Brain pericyte (primary cell): ENCODE measurements at places on chromosomes 6 and 20.

DNA sequence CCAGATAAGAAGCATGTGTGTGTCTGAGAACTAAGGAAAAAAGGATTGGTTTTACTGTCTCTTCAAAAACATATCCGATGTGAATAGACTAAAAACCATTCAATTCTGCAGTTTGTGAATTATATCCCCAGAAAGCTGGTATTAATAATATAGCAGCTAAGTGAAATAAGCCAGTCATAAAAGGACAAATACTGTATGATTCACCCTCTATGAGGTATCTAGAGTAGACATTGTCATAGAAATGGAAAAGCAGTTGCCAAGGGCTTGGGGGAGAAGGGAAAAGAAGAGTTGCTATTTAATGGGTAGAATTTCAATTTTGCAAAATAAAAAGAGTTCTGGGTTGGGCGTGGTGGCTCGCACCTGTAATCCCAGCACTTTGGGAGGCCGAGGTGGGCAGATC, 137.5 kb downstream of the ATXN1 start:
- no peak for DNase-seq

- no peak for DNase-seq
Measured at GRCh38 chr20:33318096-33318429, 35.0 kb downstream of the BPIFB1 start.

DNA sequence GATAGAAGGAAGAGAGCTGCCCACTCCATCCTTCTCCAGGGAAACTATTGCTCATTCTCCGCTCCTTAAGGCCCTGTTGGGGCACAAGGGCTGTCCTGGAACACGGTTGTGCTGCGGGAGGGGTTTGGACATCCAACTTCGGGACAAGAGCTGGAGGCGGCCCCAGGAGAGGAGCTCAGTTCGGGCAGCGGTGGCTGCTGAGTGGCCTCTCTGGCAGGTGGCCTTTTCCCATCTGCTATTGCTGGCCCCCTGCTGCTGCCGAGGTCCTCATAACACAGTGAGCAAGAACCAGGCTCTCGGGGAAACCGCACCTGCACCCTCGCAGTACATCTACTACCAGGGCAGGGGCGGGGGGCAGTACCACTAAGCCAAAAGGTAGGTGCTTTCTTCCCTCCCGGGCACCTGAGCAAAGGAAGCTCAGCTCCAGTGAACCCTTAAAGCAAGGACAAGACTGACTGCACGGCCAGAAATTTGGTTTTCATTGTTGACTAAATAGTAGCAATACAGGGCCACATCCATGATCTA, 63.7 kb downstream of the PSMG4 start:
- no peak for DNase-seq

GRCh38 chr6:134925800-134926199, 24.1 kb downstream of the ALDH8A1 start:
- DNase-seq = no peak

DNA sequence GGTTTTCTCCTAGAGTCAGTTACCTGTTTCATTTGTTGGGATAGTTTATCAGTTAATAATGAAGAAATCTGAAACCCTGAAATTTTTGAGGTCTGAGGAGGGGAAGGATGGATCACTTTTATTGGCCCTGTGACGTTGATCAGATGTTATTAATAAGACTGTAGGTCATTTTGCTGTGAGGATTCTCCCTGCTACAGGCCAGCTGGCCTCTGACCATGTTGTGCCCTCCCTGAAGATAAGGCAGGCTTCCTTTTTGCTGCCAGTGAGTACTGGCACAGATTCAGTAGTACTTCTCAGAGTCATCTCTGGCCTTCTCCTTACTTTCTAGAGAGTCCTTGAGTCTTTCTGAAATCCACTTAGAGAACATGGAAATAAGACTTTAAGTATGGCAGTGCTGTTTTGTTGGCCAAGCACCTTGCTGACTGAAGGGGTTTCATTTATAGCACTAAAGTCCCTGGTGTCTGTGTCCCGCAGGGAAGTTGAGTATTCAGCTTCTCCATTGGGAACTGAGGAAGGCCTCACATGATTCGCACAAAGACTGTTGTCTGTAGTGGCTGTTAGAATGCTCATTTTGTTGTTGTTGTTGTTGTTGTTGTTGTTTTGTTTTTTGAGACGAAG, 202.6 kb downstream of the DTNBP1 start:
- no peak for DNase-seq

GRCh38 chr6:128822271-128822670, 60.7 kb upstream of the LAMA2 start:
- no peak for DNase-seq

- DNase-seq = no peak
Measured at GRCh38 chr6:20763296-20763695, 229.0 kb downstream of the CDKAL1 start.

DNA sequence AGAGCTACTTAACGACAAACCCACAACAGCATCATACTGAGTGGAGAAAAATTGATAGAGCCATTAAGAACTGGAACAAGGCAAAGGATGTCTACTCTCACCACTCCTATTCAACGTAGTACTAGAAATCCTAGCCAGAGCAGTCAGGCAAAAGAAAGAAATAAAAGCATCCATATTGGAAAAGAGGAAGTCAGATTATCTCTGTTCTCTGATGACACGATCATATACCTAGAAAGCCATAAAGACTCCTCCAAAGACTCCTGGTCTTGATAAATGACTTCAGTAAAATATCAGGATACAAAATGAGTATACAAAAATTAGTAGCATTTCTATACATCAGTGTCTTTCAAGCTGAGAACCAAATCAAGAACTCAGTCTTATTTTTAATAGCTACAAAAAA, 17.0 kb upstream of the FHL5 start:
- DNase-seq = no peak

- DNase-seq = no peak
Measured at GRCh38 chr6:2579241-2579761, 171.4 kb downstream of the MYLK4 start.

DNA sequence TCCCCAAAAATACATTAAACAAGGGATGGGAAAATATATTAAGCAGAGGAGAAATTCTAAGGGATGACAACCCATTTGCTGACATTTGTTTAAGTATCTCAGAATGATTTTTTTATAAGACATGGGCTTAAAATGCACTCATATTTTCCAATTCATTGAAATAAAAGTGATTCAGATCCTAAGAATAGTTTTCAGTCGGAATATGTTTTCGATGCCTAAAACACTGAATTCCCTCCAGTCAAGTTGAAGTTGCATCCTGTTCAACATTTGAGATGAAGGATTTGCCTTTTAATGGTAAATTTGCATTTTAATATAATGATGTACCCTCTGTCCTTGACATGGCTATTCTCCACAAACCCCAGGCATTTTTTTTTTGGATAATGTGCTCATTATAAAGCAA, 79.3 kb downstream of the PTCHD4 start:
- DNase-seq = no peak

GRCh38 chr6:155011809-155012291, 16.7 kb downstream of the TIAM2 start:
- DNase-seq = no peak

DNA sequence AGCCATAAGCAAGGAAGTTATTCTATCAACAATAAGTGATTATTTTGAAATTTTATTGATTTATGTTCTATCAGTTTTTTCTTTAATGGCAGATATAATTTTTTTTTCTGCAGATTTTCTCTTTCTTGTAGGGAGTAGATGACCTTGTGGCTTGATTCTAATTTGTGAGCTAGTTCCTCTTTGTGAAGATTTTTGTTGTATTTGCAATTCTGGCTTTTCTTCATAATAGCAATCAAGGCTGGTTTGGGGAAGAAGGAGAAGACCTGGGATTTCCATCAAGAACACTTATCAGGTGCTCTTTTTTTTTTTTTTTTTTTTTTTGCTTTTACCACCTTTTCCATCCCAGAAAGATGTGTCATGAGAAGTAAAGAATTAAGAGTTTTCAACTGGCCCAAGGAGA, 324.2 kb upstream of the MAN1A1 start:
- no peak for DNase-seq

- no peak for DNase-seq
Measured at GRCh38 chr6:125258651-125259353, 43.0 kb downstream of the HDDC2 start.

- no peak for DNase-seq
Measured at GRCh38 chr6:6885521-6886170, 222.1 kb upstream of the RREB1 start.

DNA sequence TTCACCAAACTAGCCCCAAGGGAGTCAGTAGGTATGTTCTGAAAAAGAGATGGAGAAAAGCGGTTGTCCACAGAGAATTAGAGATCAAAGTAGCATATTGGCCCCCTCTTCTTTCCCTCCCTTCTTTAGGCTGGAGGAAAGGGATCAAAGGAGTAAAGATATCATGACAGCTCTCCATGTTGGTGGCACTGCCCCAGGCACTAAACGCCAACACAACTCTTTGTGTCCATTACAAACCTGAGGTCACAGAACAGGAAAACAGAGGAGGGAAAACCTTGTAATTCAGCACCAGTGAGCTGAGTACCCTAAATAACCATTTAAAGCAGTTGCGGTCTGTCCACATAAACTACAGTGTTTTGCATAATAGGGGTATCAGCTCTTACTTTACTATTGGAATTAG, 113.0 kb upstream of the TFAP2D start:
- no peak for DNase-seq

DNA sequence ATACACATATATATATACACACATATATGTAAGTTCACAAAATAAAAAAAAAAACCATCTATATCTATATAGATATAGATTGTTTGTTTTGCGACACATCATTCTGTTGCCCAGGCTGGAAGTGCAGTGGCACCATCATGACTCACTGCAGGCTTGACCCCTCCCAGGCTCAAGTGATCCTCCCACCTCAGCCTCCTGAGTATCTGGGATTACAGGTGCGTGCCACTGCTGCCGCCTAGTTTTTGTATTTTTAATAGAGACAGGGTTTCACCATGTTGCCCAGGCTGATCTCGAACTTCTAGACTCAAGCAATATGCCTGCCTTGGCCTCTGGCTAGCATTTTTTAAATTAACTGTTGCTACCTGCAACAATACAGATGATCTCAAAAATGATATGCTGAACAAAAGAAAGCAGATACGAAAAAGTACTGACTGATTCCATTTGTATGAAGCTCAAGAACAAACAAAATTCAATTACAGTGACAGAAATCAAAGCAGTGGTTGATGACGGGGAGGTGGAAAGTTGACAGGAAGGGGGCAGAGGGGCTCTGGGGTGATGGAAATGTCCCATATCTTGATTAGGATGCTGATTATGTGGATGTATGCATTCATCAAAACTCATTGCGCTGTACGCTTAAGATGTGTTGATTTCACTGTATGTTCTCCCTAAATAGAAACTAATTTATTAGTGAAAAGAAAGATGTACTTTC, 49.6 kb downstream of the ATXN1 start:
- DNase-seq = no peak

DNA sequence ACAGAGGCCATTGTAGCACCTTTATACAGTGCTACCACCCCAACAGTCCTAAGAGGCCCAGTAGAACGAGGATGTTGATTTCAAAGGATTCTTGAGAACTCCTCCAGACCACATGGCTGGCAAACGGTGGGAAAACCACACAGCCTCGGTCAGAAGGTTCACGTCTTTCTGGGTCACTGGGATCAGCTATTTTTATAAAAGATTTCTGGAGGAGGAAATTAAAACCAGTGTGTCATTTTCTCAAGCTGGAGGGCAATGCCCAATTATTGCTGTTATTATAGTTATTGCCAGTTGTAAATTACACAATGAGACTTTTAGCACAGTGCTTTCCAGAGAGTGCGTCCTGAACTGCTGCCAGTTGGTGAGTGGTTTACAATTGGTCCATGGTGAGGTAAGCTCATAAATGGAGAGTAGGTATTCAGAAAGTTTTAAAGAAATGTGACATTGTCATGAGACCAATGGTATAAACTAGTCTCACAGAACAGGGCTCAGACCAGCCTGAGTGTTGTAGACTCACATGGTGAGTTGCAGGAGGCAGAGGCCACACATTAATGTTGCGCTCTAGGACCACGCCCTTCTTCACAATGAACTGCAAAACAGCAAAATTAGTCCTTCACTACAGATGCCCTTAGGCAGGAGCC, 8.4 kb upstream of the PPP1R14C start:
- no peak for DNase-seq

DNA sequence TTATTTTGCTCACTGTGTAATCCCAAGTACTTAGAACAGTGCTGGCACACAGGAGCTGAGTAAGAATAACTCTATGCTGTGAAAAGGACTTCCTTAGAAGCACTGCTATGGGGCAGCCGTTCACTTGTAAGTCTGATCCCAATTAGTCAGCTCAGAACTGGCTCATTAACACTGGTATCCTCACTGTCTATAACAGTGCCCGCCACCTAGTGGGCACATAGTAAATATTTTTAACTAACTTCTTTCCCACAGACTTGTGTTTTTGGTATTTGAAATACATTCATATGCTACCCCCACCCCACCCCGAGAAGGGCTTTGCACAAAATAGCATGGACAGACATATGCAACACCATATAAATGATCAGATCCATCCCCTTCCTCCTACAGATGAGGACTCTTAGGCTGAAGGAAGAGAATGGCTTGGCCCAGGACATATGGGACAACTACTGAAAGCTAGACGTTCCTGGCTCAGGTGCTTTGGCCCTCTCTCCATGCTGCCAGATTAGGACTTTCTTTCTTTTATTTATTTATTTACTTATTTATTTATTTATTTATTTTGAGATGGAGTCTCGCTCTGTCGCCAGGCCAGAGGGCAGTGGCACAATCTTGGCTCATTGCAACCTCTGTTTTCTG, 47.1 kb downstream of the DST start:
- DNase-seq = no peak

GRCh38 chr6:46505693-46506512, 14.7 kb upstream of the RCAN2 start:
- no peak for DNase-seq

GRCh38 chr6:43974643-43975230, 152.5 kb downstream of the MRPL14 start:
- DNase-seq = no peak

DNA sequence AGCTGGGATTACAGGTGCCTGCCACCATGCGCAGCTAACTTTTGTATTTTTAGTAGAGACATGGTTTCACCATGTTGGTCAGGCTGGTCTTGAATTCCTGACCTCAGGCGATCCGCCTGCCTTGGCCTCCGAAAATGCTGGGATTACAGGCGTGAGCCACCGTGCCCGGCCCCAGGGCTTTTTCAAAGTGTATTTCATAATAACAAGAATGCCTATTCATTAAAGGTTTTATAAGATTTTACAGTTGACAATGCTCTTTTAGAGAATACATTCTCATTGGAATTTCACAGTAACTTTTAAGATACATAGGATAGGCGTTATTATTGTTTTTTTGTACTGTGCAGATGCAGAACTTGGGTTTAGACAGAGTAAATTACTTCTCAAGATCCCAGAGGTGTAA, 52.6 kb upstream of the PTPRK start:
- no peak for DNase-seq

GRCh38 chr20:61433176-61433575, 181.1 kb downstream of the CDH4 start:
- DNase-seq = no peak

DNA sequence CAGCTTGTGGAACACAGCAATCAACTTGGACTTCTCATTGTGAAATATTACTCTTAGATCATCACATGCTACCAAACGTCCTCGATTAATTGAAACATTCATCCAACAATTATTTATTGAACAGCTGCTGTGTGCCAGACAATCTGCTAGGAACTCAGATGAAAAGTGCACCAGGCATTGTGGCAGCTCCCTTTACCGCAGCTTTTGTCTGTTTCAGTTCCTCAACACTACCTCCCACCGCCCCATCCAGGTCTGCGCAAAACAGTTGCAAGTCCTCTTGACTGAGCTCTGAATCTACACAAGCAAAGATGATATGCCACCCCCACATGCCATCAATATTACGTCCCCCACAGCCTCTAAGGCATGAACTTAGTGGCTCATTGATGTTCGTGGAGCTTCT, 1094.4 kb upstream of the MAP3K7 start:
- DNase-seq = no peak

GRCh38 chr6:129136751-129137150, 253.8 kb downstream of the LAMA2 start:
- no peak for DNase-seq

GRCh38 chr6:151292974-151293687, 53.4 kb downstream of the AKAP12 start:
- no peak for DNase-seq
